Mucosa of gallbladder (tissue), 1 donor: ENCODE measurements at places on chromosomes 13 and 19. TPM values are rescaled to one million over a fixed set of nuclear protein-coding genes. Genes with fewer than 3 reads are reported as not detected.

DNA sequence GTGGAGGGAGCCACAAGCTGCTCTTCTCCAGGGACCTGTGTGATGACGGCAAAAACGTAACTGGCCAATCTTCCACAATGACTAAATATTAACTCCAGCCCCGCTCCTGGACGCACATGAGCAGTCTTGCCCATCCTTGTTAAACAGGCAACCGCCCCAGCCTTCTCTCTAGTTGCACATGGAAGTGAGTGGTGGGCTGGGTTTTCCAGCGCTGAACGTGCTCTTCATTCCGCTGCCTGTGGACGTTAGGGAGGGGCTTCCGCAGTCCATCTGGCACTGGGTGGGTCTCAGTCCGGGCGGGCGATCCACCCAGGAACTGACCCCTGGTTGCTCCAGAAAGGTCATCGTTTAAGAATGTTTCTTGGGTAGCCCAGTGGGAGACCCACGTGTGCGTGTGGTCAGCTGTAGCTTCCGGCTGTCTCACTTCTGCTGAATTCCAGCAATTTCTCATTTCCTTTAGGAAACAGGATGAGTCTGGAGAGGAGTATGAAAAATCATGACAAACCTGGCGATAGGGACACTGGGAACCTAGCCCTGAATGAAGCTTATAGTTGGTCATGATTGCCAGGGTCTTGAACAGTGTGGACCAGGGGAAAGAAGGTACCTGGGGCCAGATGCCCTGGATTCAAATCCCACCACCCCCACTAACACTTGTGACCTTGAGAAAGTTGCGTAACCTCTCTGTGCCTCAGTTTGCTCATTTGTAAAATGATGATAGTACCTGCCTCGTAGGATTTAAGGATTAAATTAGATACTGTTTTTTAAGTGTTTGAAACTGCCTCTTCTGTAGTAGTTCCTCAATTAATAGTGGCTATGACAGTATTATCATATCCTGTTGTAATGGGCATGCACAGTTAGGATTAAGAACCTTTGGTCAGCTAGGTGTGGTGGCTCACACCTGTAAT, 92.6 kb downstream of the SIPA1L3 start:
- no peak for DNase-seq

- DNase-seq: no peak
These were observed 124.1 kb downstream of the PCCA start for GRCh38 chr13:100212904-100213553.

DNA sequence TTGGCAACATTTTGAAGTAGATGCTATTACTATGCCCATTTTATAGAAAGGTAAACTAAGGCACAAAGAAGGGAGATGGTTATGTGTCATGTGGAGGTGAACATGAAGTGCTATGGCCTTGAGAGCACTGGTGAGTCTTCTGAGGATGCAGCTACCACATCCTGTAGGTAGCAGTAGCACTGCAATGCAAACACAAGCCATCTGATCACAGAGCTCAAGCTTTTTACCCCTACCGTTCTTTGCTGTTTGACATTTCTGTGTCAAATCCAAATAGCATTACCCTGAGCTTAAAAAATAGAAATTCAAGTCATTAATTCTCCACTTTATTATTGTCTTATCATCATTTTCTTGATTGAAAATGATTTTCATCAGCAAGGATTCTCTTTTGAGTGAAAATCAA, 382.9 kb downstream of the KCTD12 start:
- no peak for DNase-seq

DNA sequence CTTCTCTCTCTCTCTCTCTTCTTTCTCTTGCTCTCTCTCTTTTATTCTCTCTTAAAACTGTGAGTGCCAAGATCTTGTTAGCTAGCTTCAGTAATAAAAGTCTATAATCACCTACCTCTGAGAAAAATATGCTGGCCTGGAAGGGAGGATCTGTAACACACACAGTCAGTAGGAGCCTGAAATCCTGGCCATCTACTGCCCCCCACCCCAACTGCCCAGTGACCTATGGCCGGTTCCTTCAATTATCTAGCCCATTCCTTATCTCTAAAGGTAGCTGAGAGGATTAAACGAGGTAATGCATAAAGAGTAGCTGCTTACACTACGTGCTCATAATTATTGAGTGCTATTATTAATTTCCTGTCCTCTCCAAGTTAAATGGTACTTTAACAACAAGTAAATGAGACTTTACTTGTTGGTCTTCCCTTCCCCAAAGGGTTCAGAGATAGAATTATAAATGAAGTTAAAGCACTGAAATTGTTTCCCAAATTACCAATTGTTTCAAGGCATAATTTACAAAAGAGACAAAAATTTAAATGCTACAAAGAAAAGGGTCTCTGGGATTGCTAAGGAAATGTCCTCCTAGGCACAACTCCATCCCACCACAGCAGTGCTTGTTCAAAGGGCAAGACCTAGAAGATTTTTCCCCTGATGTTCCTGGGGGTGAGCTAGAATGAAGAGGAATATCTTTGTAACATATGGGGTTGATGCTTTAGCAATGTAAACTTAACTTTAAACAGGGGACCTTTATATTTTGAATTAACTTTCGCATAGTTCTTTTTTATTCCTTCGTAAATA, 1.8 kb downstream of the LCP1 start:
- no peak for DNase-seq

- DNase-seq: no peak
These were observed 9.0 kb upstream of the JUND start for GRCh38 chr19:18290302-18291018.

DNA sequence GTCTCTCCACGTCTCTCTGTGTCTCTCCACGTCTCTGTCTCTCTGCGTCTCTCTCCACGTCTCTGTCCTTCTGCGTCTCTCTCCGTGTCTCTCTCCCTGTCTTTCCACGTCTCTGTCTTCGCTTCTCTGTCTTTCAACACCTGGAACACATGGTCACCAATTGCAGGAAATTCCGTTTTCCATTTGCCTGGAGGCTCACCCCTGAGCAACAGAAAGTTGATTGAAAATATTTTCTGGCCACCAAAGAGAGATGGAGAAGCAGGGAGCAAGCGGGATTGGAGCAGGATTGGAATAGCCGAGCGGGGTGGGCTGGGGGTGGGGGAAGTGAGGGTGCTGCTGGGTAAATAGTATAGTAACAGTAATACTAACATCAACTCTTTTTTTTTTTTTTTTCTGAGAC, 1.7 kb downstream of the KANK2 start:
- no peak for DNase-seq

DNA sequence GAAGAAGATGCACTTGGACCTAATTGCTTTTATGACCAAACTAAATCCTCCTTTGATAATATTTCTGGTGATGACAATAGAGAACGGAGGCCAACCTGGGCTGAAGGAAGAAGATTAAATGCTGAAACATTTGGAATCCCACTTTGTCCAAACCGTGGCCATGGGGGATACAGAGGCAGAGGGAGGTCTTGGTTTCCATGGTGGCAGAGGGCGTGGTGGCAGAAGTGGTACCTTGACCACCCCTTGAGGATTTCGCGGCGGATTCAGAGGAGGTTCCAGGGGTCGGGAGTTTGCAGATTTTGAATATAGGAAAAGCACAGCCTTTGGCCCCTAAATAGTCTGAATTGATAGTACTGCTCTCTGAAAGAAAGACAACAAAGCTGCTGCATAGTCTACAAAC, 7.2 kb upstream of the LILRB3 start:
- no peak for DNase-seq

DNA sequence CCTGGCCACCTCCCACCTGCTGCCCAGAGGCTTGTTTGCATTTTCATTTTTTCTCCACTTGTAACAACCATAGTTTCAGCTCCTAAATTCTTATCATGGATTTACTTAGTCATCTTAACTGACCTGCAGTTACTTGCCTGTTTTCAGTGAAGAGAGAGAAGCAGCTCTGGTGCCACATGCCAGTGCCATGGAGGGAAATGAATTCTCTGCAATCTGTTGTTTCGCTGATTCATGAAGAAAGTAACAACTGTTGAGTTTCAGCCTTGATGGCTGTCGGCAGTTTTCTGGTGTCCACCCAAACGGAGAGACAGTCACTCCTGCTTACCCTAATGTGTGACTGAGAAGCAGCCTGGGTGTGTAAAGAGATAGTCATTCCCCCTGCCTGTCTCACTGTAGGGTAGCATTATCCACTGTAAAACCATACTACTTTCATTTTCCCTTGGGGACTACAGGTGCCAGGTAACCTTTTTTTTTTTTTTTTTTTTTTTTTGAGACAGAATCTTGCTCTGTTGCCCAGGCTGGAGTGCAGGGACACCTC, 116.1 kb downstream of the DNAJC3 start:
- DNase-seq: no peak

DNA sequence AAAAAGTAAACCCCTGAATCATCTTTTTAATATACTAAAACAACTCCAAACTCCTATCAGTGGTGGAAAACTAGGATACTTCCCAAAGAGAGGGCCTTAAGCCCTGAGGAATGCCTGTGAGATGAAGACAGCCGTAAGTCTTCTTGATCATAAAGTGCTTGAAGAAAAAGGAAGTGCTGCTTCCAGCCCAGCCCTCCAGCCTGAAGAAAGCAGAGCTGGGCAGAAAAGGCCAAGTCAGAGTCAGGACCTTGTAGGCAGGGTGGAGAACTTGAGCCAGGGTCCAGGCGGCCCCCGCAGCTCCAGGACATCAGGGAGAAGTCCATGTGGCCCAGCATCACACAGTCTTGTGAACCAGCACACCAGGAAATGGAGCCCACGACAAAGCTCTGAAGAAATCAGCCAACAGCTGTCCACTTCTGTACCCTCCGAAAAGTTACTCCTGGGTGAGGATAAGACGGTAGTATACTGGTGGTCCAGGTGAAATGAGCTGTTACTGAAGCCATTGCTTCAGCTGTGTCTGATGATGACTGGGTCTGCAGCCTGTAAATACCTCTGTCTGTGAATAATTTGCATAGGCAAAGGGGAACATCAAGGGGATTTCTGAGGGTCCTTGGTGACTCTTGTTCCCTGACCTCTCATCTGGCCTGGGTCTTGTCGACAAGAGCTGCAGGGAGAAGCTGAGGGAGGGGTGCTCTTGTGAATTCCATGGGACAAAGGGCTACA, 18.7 kb upstream of the CRYL1 start:
- DNase-seq: no peak

- DNase-seq: no peak
These were observed 927 bp upstream of the SDHAF1 start for GRCh38 chr19:35993923-35994598.

DNA sequence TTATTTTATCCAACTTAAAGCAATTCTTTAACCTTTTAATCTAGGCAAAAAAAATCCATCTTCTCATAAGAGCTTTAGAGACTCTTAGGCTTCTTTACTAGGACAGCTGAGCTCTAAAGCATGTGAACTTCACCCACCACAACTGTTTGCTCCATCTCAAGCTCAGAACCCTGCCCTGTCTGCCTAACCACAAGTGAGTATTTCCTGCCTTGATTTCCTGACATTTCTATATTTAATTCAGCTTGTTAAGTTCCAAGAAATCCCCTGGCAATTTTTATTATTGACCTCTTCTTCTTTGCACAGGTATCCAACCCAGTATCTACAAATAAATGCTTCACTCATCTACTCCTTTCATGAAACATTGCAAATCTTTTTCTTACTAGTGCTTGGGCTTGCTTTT, 21.1 kb upstream of the CEACAM21 start:
- DNase-seq: no peak

GRCh38 chr13:80010846-80011245, 330.1 kb downstream of the SPRY2 start:
- no peak for DNase-seq

- DNase-seq: no peak
These were observed 27.5 kb downstream of the MICU2 start for GRCh38 chr13:21576426-21576825.

DNA sequence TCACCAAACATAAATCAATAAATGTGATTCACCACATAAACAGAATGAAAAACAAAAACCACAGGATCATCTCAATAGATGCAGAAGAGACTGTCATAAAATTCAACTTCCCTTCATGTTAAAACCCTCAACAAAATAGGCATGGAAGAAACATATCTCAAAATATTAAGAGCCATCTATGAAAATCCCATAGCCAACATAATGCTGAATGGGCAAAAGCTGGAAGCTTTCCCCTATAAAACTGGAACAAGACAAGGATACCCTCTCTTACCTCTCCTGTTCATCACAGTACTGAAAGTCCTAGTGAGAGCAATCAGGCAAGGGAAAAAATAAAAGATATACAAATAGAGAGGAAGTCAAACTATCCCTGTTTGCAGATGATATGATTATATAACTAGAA, 806.1 kb upstream of the MIR17HG start:
- no peak for DNase-seq

DNA sequence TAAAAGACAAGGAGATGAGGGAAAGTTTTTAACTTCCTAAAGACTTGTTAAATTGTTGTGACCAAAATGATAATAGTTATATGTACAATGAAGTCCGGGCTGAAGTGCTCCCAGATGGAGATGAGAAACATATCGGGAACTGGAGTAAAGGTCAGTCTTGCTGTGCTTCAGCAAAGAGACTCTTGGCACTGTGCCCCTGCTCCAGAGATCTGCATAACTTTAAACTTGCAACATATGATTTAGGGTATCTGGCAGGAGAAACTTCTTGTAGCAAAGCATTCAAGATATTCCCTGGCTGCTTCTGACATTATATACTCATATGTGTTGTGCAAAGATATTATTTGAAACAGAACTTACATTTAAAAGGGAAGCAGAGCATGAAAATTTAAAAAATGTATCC, 786.6 kb upstream of the SLITRK6 start:
- peak; percentile 18 for DNase-seq

- DNase-seq: no peak
These were observed 27.2 kb downstream of the MYH14 start for GRCh38 chr19:50230379-50231351.

GRCh38 chr13:75196147-75196837, 285.7 kb downstream of the TBC1D4 start:
- DNase-seq: no peak

- DNase-seq: no peak
These were observed 72.3 kb upstream of the POMP start for GRCh38 chr13:28586439-28587173.

- DNase-seq: no peak
These were observed 136.7 kb downstream of the SOX1 start for GRCh38 chr13:112203614-112204013.

- DNase-seq: no peak
These were observed 92.7 kb downstream of the LHFPL6 start for GRCh38 chr13:39510316-39510695.

DNA sequence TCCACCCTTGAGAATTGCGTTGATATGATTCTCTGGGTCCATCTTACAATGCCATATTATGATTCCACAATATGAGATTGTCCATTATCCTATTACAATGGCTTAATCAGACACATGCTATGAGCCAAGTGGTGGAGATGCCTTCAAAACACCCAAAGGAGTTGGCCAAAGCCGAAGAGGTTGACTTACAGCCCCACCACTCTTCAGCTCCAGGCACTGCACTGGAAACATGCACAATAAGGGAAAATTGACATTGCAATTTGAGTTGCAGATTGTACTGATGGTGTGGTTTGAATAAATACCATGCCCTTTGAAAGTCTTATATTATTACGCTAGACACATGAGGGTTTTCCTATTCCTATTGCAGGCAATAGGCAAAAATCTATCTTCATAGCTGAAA, 75.4 kb upstream of the TNFSF11 start:
- DNase-seq: no peak

The OR10H1 gene
- total RNA-seq: not detected

The TEX29 gene
- total RNA-seq: 0.92 TPM

The FIZ1 gene
- 22.7 TPM for total RNA-seq

The TINCR gene
- 0.20 TPM for total RNA-seq

The EPS8L1 gene
- total RNA-seq: 127 TPM

The ZNF665 gene
- total RNA-seq: 4.3 TPM

The LSM14A gene
- total RNA-seq: 91.3 TPM

The NPHS1 gene
- total RNA-seq: 0.06 TPM

The SLC7A9 gene
- total RNA-seq: 0.32 TPM

The IFNL4 gene
- total RNA-seq: not detected

The SELENOV gene
- not detected for total RNA-seq

The FAM216B gene
- not detected for total RNA-seq

The MBD3L3 gene
- not detected for total RNA-seq

The ADM5 gene
- total RNA-seq: 1.3 TPM
